ENCODE measurements at places on chromosomes 1 and 21. TPM values are rescaled to one million over a fixed set of nuclear protein-coding genes. Genes with fewer than 3 reads are reported as not detected.

DNA sequence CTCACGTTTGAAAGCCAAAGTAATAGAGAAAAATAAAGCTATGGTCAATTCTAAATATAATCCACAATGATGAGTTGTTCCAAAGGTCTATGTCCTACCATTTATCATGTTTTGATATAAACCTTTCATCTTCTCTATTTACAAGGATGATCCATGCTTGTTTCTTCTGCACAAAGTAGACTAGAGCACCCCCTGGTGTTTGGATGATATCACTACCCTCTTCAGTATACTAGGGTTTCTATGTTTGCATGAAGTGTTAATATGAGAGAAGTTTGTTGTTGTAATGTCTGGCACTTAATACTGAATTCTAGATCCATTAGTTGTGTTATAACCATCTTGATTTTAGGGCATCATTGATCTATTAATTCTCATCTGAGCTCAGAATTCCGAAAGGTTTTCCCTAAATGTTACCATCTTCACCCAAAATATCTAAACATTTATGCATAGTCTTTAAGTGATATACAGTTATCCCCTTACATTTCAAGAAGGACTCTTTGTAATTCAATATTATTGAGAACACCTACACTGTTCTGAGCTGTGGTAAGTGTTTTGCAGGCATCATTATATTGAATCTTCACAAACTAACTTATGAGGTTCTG, 21.1 kb downstream of the CLDN8 start:
- no peak for DNase-seq

Gene HORMAD1
- not detected for total RNA-seq

Gene ALX3
- not detected for total RNA-seq

Gene LZIC
- total RNA-seq: 36.3 TPM

GRCh38 chr1:82830690-82831380, 1030.1 kb downstream of the ADGRL2 start:
- DNase-seq: no peak

Gene COL16A1
- total RNA-seq: 18.3 TPM

Gene SLC45A1
- total RNA-seq: 1.8 TPM

DNA sequence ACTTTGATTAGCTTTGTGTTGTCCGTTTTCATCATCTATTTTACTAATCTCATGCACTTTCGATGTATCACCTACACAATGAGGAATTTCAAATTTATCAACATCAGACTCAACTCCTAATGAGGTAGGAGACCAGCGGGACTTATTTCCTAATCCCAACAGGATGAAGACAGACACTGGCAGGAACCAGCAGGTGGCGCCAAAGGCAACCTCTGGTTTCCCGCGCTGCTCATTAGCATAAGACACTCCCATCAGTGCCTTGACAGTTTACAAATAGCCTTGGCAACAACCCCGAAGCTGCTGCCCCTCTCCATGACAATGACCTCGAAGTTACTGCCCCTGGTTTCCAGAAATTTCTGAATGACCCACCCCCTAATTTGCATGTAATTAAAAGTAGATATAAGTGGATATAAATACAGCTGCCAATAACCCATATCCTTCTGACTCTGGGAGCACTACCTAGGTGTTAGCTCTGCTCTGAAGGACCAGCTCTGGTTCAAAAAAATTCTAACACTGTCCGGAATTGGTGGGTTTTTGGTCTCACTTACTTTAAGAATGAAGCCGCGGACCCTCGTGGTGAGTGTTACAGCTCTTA, 974.8 kb downstream of the ADGRL2 start:
- DNase-seq: no peak

Gene PCBP3
- total RNA-seq: 2.9 TPM

Gene SLC41A1
- 486 TPM for total RNA-seq

DNA sequence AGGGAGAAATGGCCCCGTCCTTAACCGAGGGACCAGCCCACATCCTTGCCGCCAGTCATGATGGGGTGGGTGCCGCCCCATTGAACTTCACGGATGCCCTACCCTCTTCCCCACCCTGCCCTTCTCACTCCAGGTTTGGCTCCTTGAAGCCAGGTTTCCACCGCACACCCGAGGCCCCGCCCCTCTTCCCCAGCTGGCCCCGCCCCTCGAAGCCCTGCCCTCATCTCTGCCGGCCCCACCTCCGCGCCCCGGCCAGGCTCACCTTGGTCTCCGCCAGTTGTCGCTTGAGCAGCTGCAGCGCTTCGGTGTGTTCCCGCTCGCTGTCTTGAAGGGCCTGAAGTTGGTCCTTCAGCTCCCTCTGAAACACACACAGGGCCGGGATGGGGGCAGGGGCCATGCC, 16.6 kb downstream of the TRIM62 start:
- no peak for DNase-seq

Gene UBASH3A
- not detected for total RNA-seq

- DNase-seq: no peak
These were observed 37.9 kb downstream of the WDR3 start for GRCh38 chr1:117967477-117967876.

Gene TIAM1
- 1.8 TPM for total RNA-seq

GRCh38 chr1:56797065-56797685, 22.0 kb downstream of the FYB2 start:
- peak; percentile 42 for DNase-seq

Gene VWA5B1
- total RNA-seq: 0.16 TPM

DNA sequence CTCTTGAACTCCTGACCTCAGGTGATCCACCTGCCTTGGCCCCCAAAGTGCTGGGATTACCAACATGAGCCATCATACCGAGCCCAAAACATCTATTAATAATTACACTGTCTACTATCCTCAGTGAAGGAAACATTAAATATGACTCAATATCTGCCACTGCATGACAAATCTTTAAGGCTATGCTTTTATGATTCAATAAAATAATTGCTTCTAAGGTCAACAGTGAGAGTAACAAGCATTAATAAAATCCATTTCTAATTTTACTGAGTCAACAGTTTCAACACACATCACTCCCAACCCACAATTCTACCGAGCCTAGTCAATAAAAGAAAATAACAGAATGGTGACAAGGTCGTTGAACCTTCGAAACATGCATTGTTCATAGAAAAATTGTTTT, 125.5 kb upstream of the CHRM3 start:
- DNase-seq: no peak

DNA sequence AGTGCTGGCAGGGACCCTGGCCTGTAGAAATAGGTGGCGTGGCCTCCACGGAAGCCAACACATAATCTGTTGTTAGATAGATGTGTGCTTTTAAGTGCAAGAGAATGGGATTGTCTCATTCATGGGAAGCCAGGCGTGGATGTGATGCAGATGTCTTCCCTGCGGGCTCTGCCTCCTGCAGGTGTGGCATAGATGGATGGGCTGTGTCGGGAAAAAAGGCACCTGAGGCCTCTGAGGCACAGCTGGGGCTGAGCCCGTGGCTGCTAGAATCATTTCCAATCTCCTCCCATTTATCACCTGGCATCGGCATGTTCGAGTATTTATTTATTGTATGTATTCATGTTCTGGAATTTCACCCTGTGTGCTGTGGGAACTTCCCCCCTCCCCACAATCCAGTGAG, 353.4 kb upstream of the AJAP1 start:
- DNase-seq: no peak

GRCh38 chr1:54327386-54328065, 78.7 kb downstream of the SSBP3 start:
- DNase-seq: no peak

- no peak for DNase-seq
These were observed 49.7 kb downstream of the RAP1A start for GRCh38 chr1:111669268-111669667.

Gene OR2G3
- not detected for total RNA-seq

DNA sequence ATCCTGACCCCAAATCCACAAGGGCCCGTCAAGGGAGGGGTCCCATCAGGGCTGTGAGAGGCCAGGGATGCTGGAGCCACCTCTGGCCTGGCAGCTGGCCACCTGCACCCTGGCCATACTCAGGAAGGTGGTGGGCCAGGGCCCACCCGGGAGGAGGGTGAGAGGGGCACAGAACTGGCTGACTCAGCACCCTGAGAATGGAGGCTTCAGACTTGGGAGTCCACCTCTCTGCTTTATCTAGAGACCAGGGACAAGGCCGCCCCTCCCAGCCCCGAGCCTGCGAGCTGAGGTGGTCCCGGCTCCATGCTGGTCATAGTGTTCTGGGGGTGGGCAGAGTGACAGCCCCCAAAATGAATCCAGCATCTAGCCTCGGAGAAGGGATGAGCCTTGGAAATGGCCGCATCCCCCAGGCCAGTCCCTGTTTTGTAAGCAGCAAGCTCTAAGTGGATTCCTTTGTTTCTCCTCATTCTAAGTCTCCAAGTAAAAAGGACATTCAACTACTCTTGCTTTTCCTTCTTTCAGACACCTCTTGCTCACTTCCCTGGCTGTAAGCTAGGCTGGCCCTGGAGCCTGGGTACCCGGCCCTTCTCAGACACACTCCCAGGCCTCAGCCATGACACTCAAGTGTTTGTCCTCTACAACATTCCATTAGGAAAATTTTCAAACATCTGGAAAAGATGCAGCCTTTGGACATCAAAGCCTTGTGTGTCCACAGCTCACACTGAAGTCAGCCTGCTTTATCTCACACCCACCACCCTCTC, 12.3 kb downstream of the WNT3A start:
- peak; percentile 4 for DNase-seq

DNA sequence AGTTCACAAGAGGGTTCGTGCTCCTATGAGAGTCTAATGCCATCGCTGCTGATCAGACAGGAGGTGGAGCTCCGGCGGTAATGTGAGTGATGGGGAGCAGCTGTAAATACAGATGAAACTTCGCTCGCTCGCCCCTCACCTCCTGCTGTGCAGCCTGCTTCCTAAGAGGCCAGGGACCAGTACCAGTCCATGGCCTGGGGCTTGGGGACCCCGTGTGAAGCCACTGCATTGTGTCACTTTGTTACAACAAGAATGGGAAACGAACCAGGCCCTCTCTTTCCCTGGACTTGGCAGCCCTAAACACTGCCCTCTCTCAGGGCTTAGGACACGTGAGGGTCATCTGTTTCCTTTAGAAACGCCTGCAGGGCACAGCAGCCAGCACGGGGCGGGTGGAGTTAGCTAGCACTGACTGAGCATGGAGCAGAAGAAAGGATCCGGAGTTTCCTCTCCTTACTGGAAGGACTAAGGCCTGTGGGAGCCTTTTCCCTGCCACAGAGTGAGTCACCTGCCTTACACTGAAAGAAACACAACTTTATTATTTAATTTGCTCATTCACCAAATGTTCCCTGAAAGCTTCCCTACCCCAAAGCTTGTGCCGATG, 185.2 kb upstream of the TMEM51 start:
- peak; percentile 38 for DNase-seq

Gene S100A16
- 38.8 TPM for total RNA-seq

DNA sequence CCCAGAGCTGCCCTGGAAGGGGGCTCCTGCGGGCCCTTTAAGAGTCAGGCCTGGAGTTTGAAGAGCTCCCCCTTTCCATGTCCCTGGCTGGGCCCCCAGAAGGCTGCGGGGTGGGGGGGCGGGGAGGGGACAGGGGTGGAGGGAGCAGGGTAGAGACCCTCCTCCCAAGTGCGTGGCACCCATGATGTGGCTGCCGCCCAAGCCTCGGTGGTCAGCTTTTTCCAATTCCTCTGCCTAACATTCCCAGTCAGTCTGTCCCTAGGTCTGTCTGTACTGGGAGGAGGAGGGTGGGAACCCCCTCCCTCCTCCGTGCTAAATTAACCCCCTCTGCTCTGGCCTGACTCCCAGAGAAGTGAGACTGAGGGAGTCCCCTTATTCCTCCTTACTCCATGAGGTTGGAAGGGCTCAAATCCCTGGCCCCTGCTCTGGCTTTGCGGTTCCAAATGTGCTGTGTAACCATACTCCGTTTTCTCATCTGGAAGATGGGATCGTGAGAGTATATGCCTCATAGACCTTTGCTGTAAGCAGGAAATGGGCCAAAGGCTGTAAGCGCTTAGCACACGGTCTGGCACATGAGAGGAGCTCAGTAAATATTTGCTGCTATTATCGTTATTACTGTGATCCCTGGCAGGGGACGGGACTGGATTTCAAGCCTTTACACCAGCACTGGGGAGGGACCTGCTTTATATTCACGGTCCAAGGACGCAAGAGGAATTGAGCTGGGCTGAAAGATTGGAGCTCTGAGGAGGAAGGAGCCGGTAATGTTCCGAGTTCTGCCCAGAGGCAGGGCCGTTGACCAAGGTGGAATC, 658 bp upstream of the COL16A1 start:
- DNase-seq: no peak

GRCh38 chr1:88272216-88272615, 411.9 kb upstream of the PKN2 start:
- DNase-seq: no peak

- no peak for DNase-seq
These were observed 8.9 kb downstream of the C1orf115 start for GRCh38 chr1:220699044-220699443.

- DNase-seq: no peak
These were observed 9.3 kb downstream of the MTARC2 start for GRCh38 chr1:220757441-220757840.

DNA sequence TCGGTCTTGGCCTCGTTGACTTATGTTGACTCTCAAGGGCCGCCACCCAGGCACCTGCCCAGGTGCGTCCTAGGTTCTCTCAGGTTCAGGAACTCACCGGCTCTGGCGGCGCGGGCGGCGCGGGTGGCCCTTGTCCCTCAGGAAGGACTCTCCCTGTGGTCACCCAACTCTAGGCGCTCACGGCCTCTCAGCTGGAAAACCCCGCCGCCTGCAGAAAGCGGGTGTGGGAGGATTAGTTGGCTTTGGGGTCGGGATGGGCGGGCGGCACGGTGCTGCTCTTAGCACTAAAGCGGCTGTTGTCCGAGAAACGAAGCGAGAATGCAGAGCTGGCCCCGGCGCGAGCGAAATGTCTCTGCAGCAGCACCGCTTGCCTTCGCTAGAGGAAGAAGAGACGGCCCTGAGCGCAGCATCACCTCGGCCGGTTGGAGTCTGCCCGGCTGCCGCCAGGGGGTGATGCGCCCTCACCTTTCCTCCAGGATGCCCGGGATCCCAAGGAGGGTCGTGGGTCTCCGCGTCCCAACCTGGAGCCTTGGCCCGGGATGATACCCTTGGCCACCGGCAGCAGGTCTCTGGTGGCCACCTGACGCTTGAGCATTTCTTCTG, 8.1 kb upstream of the TADA1 start:
- peak; percentile 34 for DNase-seq

GRCh38 chr1:185996211-185996610, 262.0 kb downstream of the HMCN1 start:
- DNase-seq: peak; percentile 18

Gene AIRE
- total RNA-seq: not detected

DNA sequence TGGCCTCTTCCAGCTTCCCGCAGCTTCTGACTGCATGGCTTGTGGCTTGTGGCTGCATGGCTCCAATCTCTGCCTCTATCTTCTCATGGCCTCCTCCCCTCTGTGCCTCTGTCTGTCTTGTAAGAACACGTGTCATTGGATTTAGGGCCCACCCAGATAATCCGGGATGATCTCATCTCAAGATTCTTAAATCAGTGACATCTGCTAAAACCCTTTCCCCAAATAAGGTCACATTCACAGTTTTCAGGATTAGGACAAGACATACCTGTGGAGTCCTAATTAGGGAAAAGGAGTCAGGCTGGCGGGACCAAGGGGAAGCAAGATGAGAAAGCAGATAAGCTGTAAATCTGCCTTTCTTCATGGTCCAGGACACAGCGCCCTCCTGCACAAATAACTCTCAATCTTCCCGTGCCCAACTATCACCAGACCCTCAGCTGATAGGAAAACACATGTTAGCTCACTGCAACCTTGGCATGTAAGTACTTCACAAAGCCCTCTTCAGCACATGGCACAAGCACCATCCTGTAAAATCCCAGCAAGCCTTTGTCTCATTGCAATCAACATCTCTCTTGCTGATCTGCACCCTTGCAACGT, 82.2 kb downstream of the SPSB1 start:
- DNase-seq: no peak

- no peak for DNase-seq
These were observed 73.3 kb upstream of the WDR26 start for GRCh38 chr1:224507771-224508523.

GRCh38 chr1:33791251-33791650, 72.6 kb upstream of the HMGB4 start:
- DNase-seq: no peak

All from left ventricle myocardium inferior (tissue), 1 donor.